HEK293T (cell line): ENCODE measurements at places on chromosomes 12 and 14.

DNA sequence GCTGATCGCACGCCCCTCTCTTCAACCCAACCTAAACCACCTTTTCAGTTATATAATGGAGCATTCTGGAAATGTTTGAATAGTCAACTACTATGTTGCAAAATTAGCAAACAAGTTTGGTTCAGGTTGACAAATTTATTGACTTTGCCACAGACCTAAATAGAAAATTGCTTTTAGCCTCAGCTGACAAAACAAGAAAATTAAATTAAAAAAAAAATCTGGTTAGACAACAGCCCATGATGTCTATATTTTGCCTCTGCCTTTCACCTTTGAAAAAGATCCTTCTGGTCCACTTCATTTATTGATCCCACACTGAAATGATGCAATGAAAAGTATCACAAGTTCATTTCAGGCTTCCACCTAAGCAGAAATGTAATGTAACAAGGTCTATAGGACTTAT, 17.5 kb downstream of the SLC38A4 start:
- no peak for DNase-seq

- DNase-seq: no peak
Observed at GRCh38 chr14:33056213-33056612, 117.5 kb downstream of the NPAS3 start.

GRCh38 chr12:93237235-93237915, 140.3 kb upstream of the NUDT4 start:
- no peak for DNase-seq

GRCh38 chr12:32365473-32366064, 33.8 kb upstream of the FGD4 start:
- DNase-seq: peak; percentile 59

GRCh38 chr14:57834961-57835360, 30.9 kb downstream of the SLC35F4 start:
- DNase-seq: no peak

DNA sequence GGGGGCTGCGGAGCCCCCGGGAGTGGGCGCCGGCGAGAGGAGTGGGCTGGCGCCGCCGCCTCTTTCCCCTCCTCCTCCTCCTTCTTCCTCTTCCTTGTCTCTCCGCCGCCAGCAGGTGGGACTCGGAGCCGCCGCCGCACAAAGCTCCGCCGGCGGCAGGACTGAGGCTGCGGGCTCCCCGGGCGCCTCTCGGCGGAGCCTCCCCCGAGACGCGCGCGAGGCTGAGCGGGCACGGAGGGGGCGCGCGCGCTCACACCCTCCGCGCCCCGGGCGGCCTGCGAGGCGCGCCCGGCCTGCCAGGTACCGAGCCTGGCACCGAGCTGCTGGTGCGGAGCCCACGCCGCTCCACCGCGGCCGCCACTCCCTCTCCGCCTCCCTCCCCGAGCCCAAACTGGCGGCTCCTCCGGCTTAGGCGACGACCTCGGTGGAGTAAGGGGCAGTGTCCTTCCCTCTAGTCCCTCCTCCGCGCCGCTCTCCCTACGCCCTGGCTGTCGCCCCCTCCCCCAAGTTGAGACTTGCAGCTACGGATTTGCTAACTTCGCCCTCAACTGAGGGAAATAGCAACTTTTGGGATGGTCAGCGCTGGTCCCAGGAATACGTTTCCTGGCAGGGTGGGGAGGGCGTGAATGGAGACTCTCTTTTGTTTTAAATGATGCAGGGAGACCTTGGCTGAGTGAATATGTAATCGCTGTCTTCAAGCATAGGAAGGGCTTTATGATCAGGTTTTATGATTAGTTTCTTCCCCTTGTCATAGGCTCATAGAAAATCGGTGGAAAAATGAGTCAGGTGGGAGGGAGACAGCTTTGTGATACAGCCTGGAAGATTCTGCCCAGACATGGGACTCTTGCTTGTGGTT, 199.5 kb upstream of the CAND1 start:
- peak; percentile 47 for DNase-seq

DNA sequence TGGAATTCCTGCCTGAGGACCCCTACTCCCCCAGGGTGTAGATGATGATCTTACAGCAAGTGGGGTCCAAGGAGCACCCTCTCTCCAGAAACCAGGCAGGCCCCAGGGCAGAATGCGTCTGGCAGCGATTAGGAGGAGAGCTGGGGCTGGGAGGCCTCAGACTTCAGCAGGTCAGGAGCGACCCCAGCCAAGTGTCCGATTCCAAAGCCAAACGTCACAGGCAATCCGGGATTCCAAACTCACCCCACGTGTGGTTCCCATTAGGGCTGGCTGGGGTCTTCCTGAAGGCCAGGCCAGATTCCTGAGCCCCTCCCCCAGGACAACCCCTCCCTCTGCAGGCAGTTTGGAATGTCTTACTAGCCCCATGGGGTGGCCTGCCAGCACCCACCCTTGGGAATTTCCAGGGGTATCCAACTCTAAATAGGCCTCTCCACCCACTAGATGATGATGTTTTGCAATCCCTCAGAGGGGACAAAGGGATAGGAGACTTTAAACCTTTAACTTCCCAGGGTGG, 17.3 kb upstream of the FIGNL2 start:
- no peak for DNase-seq
